ENCODE measurements at places on chromosomes 5 and 9.

GRCh38 chr9:68731857-68732256, 26.8 kb downstream of the PIP5K1B start:
- peak; percentile 79 for DNase-seq

GRCh38 chr9:18238254-18238653, 235.7 kb upstream of the ADAMTSL1 start:
- no peak for DNase-seq

DNA sequence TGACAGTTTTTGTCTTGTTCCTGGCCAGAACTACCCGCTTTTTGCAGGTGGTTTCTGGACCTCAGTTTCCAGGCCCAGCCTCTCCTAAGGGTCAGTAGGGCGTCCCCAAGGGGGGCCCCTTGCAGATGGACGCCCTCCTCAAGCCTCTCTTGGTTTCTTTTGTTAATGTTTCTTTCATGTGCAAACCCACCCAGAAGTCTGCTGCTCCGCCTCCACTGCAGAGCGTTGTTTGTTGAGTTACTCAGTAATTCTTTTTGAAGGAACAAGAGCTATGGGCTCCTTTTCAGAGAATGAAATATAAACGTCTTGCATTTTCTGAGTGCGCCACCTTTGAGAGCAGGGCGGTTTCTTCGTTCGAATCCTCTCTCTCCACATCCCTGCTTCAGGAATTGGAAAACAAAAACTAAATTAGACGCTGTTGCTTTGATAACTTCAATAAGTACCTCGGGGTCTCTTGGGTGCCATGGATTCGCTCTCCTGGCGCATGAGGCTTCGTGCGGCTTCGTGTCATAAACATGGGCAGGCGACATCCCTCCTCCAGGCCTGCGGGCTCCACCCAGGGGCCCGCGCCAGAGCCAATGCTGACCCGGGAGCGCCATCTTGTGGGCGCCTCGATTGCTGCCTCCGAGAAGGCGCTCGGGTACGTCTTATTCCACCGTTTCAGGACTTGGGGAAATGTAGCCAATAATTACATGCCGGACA, 38.3 kb upstream of the CKMT2 start:
- DNase-seq = peak; percentile 56

DNA sequence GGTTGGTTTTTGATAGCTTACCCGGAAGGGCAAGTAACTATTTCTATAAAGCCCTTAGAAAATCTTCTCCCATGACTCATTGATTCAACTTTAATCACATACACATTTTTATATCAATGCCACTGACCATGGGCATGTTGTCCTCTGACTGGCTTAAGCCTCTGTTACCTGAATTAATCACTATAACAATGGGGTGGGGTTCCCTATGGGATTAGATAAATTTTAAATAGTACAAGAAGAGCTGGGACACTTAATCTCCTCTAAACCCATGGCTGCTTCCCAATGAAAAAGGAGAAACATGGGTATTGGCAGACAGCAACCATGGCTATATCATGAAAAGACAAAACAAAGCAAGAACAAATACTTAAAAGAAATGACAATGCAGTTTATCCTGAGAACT, 636.2 kb downstream of the BRINP1 start:
- no peak for DNase-seq

DNA sequence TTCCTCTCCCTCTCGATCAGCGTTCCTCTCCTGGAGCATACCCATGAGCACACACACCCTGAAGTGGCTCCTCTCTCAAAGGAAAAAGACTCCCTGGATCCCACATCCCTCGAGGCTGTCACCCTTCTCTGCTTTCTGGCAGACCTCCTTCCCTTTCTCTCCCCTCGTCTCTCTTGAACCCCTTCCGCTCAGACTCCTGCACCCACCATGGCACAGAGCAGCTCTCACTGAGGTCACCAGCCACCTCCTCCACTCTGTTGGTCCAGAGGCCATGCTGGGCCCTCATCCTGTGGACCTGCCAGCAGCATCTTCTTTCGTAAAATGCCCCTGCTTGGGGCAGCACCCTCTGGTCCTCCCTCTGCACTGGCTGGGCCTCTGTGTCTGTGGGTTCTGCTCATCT, 5.7 kb downstream of the B4GALT7 start:
- no peak for DNase-seq

DNA sequence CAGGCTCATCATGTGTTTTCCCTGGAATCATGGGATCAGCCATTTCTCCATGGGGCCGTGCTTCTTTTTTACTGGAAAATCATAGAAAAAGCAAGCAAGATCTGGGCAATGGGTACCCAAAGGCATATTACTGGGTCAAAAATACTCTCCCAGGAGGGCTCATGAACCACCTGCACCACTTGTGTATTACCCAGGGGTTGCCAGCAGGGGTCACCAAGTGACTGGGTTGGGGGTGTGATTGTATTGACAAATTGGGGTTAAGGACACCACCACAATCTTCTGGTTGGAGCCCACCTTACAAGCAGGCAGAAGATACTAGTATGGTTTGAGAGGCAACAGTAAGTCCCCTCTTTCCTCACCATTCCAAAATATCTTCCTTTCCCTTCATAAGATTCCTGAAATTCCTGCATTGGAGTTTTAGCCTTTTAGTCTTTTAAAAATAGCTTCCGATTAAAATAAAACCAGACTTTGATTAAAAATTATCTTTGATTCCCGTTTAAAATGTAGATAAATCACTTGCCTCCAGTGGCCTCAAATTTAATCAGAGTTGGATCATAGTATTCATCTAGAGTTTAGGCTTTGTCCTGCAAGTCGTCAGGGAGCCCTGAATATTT, 603.3 kb downstream of the KIF4B start:
- DNase-seq = no peak
